ENCODE measurements at places on chromosomes 7 and 10.

- DNase-seq: no peak
These were observed 34.2 kb upstream of the GNA12 start for GRCh38 chr7:2878306-2878705.

- no peak for DNase-seq
These were observed 29.8 kb downstream of the FHIP2A start for GRCh38 chr10:114851336-114851735.

DNA sequence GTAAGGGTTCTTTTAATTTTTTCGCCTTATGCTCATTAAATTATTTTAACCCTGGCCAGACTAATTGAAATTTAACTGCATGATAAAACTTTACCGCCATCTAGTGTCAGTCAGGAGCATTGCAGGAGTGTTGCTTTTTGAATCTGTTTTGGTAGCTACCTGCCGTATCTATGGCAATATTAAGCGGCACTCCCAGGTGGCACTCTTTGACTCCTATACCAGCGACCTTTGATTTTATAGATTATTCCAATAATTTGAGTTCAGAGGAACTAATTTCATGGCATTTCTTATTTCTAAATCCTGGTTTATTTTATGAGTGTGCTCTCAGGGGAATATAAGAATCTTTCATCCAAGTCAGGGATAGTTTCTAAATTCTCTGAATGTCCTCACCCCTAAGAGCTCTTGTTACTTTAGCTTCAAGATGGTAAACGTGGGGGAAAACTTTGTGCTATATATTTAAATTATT, 198.9 kb downstream of the REEP3 start:
- peak; percentile 11 for DNase-seq

DNA sequence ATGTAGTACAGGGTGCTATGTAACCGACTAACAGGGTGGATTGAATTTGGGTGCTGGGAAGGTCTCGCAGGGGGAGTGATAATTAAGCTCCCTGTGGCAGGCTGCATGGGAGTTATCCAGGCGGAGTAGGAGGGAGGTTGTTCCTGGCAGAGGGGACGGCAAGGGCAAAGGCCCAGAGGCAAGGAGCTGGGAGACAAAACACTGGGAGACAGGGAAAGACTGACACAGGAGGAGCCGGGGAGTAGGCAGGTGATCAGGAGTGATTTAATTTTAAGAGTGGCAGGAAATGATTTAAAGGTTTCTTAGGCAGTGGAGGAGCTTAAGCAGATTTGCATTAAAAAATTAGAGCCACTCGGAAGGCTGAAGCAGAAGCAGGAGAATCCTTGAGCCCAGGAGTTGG, 40.7 kb upstream of the LEP start:
- DNase-seq: no peak

- no peak for DNase-seq
These were observed 31.0 kb upstream of the ETV1 start for GRCh38 chr7:14020339-14020900.

GRCh38 chr7:30804078-30804661, 33.0 kb downstream of the MINDY4 start:
- no peak for DNase-seq
